Dermis microvascular lymphatic vessel endothelial cell (primary cell): ENCODE measurements at places on chromosomes 1 and 21. TPM values are rescaled to one million over a fixed set of nuclear protein-coding genes. Genes with fewer than 3 reads are reported as not detected.

DNA sequence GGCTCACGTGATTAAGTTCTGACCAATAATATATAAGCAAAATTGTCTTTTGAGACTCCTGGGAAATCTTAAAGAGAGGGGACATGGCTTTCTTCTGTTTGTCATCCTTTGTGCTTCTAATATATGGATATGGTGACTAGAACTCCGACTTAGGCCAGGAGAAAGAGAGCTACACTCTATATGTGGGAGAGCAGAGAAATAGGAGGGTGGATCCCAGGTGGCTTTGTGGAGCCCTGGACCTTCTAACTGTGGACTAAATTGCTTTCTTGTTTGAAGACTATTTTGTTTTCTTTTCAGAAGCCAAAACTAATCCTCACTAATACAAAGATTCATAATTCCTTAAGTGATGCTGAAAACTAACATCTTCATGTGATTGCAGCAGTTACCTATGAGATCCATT lies 75.0 kb downstream of the CENPF start:
- no peak for DNase-seq

DNA sequence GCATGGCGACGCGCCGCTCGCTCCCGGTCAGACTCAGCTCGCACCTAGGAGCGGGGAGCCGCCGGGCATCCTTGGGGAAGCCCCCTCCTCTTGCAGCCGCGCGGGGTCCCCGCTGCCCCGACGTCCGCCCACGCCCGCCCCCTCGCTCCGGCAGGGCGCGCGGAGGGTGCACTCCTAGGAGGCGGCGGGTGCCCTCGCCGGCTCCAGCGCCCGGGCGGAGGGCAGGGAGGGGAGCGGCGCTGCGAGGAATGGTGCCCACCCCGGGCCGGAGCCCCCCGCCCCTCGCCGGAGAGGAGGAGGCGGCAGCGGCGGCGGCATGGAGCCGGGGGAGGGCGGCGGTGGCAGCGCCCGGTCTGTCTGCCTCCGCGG lies 488 bp downstream of the FAM78B start:
- no peak for DNase-seq

DNA sequence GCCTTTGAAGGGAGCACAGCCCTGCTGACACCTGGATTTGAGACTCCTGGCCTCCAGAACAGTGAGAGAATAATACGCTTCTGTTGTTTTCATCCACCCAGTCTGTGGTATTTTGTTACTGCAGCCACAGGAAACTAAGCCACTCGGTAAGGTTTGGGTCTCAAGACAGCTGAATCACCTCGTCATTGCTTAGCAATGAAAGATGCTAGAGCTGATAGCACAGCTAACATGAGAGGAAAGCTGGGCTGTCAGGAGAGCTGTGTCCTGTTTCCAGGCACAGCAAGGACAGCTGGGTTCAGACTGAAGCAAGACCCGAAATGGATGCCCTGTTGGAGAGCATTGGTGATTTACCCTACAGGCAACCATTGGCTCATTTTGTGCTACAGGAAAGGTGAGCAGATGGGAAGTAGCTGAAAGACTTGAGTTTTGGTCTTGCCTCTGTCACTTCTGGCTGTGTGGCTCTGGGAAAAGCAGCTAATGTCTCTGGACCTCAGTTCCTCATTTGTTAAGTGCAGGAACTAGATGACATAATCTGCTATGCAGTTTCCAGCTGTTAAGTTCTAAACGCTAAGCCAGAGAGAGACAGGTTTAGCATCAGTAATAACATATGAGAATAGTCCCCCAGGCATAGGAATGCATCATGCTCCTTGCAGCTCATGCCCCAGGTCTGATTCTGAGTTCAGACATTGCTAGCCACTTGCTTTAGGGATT lies 58.0 kb downstream of the CLIC6 start:
- DNase-seq, result no peak

GRCh38 chr1:47765236-47765635 lies 231.9 kb downstream of the TRABD2B start:
- no peak for DNase-seq

DNA sequence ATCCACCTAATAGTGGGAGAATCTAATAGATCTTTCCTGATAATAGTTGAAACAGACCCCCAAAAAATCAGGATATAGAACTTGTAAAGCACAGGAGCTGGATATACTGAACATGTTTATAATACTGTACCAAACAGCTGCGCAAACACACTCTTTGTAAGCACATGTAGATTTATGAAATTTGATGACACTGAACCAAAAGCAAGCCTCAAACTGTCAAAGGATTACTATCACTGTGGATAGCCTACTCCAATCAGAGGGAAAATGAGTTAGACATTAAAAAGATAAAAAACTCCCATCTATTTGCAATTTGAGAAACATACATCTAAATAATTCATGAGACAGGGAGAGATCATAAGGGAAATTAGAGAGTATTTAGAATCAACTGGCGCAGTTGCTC lies 26.1 kb downstream of the RCAN3 start:
- DNase-seq, result no peak

GRCh38 chr1:42128964-42129363 lies 24.2 kb upstream of the GUCA2B start:
- DNase-seq, result no peak

- DNase-seq, result peak; percentile 14
Measured at GRCh38 chr21:17560377-17561025, 47.7 kb downstream of the CXADR start.

DNA sequence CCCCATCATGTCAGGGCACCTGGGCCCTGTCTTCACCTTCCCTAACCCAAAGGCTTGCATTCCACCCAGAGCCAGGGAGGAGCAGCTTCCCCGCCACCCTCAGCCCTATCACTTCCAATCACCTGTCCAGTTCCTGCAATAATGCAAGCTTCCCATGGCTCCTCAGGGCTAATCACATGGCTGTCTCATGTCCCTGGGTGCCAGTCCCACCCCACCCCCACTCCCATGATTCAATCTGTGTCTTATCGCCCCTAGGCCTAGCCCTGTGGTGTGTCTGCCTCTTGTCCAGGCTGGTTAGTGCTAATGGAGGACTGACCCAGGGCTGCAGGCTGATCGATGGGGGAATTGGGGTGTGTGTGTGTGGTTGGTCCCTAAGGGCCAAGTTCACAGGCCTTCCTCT lies 11.0 kb upstream of the PEAR1 start:
- DNase-seq, result no peak

Gene MTARC1
- 1.0 and 3.6 TPM in 2 replicates for total RNA-seq

DNA sequence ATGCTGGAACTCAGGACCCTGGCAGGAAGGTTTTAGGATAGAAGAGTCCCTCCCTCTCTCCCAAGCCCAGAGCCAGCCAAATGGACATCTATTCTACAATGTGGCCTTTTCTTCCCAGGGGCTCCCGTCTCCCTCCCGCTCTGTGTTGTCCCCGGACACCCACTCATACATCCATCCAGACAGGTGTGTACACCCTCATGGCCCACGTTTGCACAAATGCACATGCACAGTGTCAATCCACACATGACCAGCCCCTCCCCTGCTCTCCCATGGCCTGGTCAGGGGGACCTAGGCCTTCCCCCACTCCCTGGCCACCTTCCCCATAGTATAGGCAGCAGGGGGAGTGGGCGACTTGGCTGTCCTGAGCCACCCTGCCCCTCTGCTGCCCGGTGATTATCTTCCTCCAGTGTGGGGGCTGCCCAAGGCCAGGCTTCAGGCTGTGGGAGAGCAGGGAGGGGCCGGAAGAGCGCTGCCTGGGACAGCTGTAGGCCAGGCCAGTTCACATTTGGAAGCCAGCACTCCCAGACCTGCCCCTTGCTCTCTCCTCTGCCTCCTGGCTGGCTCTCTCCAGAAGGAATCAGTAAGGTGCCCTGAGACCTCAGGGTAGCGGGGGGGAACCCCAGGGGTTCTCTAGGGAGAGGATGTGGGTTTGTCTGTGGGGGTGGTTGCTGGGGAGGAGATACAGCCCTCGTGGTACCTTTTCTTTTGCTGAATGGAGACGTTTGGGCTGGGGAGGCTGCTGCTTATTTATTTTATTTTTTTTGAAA lies 4.1 kb upstream of the PTPN7 start:
- DNase-seq, result no peak

- DNase-seq, result peak; percentile 20
Measured at GRCh38 chr21:33657124-33657820, 15.0 kb downstream of the ITSN1 start.

DNA sequence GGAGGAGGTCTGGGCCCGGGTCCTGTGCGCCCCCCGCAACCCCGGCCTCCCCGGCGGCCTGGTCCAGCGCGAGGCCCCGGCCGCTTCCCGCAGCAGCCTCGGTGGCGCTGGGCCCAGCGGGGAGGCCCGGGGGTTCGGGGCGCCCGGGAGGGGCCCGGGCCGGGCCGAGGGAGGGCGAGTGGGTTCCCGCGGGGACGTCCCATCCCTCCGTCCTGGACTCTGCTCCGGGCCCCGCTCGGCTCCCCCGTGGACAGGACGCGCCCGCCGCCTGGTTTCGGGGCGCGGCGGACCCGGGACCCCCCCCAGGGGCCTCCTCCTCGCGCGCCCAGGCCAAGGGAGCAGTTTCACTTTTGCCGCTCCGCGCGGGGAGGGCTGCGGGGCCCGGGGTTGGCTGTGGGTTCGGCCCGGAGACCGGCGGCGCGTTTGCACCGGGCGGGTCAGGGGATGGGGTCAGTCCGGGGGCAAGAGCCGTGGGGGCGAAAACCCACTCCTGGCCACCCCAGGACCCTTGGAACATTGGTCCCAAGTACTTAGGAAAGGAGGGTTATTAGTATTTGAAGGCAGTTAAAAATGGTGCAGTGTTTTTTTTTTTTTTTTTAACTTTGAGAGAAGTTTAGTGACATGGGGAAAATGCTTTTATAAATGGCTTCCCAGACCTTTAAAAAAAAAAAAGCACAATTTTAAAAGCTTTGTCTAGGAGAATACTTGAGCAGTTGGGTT lies 677 bp downstream of the AGPAT3 start:
- no peak for DNase-seq

DNA sequence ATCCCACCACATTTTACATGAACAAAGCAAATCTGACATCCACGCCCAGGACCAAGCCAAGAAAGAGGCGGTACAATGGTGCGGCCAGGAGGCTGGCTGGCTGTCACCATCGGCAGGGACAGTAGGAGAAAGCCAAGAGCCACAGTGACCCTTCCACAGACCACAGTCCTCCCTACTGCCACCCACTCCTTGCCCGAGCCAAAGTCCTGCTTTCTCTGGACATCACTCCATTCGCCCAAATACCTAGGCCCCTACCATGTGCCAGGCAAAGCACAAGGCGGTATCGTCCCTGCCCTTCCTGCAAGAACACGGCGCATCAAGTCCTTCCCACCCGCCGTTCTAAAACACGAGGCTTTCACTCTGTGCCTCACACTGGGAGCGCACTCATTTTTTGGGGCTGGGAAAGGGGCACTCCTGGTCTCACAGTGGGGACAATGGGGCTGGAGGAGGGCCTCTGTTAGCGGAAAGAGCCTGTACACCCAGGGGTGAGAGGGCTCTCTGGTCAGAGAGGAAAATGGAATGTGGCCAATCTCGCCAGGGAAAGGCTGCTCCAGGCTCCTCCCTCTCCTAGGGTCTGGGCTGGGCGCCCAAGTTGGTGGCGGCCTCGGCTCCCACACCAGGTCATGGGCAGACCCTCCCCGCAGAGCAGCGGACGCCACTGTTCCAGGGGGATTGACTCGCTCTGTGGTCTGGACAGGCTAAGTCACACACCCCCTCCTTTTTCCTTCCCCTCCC lies 26.5 kb downstream of the SSBP3 start:
- DNase-seq, result peak; percentile 18

DNA sequence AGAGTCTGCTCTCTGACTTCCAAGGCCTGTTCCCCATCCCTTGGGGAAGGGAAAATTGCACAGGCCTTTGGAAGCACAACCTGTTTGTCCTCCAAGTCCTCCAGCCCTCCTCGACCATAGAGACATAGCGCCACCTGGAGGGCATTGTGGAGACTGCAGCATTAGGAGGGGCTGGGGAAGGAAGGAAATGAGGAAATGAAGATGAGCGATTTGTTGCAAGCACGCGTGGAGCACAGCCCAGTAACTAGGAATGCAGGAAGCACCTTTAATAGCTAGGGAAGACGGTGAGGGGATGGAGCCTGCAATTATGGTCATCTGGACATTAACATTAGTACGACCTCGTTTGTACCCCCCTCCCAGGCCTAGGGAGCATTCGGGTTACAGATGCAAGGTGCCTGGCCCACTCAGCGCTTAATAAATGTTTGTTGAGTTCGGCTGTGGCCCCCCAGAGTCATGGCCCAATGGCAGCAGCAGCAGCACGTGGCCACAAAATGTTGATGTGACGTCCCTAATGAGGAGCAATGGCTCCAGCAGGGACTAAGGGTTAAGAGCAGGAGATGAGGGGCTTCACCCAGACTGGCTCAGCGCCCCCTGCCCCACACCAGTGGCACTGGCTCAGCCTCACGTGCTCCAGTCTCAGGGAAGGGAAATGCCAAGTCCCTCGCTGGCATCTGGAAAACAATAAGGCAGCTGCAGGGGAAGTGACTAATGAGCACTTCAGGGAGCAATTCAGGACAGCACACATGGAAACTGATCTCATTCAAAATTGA lies 8.0 kb upstream of the CAMK2N1 start:
- peak; percentile 92 for DNase-seq

Gene C1orf198
- total RNA-seq, result 17.1 and 17.8 TPM in 2 replicates

DNA sequence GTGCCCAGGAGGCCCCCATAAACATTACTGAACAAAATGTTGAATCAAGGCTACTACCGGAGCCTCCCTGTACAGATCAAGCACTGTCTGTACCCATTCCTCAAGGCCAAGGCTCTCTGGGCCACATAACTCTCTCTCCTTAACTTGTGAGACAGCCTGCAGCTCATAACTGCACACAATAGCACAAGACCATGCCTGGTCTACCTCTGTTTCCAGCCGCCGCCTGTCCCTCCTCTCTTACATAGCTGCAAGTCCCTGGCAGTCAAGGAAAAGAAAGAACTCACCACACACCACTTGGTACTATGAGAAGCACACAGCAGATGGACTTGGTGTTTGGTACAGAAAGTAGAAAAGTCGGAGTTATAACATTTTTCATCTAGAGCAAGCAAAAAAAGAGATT lies 91.1 kb downstream of the SSBP3 start:
- no peak for DNase-seq

DNA sequence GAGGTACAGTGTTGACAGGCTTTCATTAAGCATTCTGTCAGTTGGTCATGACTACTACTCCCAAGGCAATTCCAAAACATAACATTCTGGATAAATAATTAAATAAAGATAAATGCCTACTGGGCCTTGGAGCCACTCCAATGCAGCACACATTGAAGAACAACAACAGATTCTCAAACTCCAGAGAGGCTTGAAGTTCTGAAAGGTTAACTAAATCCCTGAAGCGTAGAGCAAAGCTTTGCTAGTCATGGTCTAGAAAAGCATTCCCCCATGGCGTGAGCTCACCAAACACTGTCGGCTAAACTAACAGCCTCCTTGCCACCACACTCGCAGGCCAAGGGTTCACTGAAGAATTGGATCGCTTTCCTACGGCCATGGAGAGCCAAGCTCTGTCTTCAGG lies 268.0 kb downstream of the ATG4C start:
- no peak for DNase-seq

DNA sequence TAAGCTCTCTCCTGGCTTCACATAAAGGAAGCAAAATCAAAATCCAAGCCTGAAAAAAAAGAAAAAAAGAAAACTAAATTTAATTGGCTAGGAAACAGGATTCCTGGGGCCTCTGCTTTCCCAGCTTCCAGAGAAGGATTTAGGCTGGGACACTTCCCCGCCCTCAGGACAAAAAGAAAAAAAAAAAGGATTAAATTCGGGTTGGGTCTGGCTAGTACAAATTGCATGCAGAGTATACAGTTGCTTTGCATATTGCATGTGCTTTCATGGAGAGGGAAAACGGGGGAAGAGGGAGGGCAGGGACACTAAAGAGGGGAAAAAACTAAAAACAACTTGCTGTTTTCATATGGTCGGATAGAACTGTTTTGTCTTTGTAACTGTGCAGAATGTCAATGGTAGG lies 42.7 kb downstream of the OLIG1 start:
- no peak for DNase-seq

- no peak for DNase-seq
Measured at GRCh38 chr1:160365325-160365724, 1.5 kb upstream of the NHLH1 start.

- no peak for DNase-seq
Measured at GRCh38 chr21:45223236-45224185, 64.2 kb downstream of the POFUT2 start.

Gene FAM72C
- total RNA-seq, result 0.38 and 0.39 TPM in 2 replicates
